ENCODE measurements at places on chromosomes 1 and 21. TPM values are rescaled to one million over a fixed set of nuclear protein-coding genes. Genes with fewer than 3 reads are reported as not detected.

DNA sequence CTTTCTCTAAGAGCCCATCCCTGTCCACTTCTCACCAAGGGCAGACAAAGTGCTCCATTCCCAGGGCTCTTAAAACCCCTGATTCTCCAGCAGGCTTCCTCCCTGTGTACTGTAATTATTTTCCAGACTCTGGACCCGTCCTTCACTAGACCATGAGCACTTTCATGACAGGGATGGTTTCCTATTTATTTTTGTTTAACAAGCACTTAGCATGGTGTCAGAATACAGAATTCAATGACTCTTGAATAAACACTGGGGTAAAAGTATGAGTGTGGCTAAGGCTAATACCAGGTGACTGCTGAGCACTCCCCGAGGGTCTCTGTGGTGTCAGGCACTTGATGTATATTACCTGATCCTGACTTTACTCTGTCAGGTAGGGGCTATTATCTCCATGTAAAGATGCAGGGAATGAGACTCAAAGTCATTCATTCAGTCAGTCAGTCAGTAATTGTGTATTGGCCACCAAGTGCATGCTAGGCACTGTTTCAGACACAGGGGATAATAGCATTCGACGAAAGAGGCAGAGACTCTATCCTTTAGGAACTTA lies 47.2 kb downstream of the C1orf21 start:
- DNase-seq = no peak

Gene SPATA6
- 15.8 TPM for total RNA-seq

- DNase-seq = no peak
Observed at GRCh38 chr1:193747579-193747978, 561.2 kb upstream of the B3GALT2 start.

Gene CDC42SE1
- 33.4 TPM for total RNA-seq

Gene PGLYRP3
- total RNA-seq = not detected

GRCh38 chr1:103108376-103109150 lies at the start of gene COL11A1:
Gene COL11A1, minus strand, starts transcription at chr1:103108522. Its CDS starts 344 bp downstream, at chr1:103108178.
- peak; percentile 38 for DNase-seq

DNA sequence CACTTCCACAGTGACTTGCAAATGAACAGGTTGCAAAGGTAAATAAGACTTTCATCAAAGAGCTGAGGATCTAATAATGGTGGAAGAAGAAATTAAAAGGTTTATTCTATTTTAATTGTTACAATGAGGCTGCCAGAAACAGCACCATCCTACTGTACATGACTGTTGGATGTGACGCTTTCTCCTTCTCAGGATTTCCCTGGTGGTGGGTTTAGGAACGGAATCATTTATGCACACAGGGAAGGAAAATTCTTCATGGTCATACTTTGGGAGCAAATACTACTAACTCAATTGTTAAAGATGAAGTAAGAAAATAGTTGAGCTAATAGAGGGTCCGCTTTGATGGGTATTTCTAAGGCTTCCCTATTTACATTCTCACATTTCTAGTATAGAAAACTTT lies 22.2 kb upstream of the LYPLAL1 start:
- DNase-seq = no peak

DNA sequence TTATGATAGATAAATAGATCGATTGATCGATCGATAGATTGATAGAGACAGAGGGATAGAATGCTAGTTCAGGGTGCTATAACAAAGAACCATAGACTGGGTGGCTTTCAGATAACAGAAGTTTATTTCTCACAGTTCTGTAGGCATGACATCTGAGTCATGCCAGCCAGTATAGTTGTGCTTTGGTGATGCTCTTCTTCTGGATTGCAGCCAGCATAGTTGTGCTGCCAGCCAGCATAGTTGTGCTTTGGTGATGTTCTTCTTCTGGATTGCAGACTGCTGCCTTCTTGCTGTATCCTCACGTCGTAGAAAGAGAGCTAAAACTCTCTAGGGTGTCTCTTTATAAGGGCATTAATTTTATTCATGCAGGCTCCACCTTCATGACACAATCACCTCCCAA lies 860.8 kb downstream of the BRINP3 start:
- DNase-seq = peak; percentile 4

Gene SGIP1
- total RNA-seq = 77.4 TPM

- DNase-seq = no peak
Observed at GRCh38 chr1:227942716-227943261, 4.9 kb downstream of the WNT9A start.

GRCh38 chr1:207868251-207868773 lies 42.6 kb downstream of the CD34 start:
- no peak for DNase-seq

Gene NOL9
- 34.0 TPM for total RNA-seq

- no peak for DNase-seq
Observed at GRCh38 chr1:53807916-53808315, 30.2 kb downstream of the NDC1 start.

Gene KIF21B
- total RNA-seq = 165 TPM

GRCh38 chr1:202343652-202344349 lies 2.1 kb upstream of the UBE2T start:
- DNase-seq = no peak

DNA sequence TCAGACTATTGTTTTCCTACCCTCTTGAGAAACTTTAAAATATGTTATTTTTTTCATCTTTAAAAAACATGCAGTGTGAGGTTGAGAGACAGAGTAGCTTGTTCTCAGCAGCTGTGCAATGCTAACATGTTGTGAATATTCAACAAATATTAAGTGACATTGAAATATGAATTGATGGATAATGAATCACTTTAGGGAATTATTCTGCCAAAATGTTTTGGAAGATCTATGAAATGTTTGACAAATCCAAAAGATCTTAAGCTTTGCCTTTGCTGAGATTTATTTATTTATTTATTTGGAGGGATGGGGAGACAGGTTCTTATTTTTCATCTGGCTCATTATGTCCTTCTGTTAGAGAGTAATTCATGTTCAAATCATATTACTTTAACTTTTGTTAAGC lies 680.1 kb upstream of the CXADR start:
- no peak for DNase-seq

- DNase-seq = no peak
Observed at GRCh38 chr21:45301521-45302081, 13.9 kb upstream of the POFUT2 start.

GRCh38 chr1:68448365-68448764 lies 1.4 kb downstream of the RPE65 start:
- DNase-seq = no peak

Gene RBM11
- 16.2 TPM for total RNA-seq

- no peak for DNase-seq
Observed at GRCh38 chr1:180270530-180271271, 40.6 kb downstream of the LHX4 start.

DNA sequence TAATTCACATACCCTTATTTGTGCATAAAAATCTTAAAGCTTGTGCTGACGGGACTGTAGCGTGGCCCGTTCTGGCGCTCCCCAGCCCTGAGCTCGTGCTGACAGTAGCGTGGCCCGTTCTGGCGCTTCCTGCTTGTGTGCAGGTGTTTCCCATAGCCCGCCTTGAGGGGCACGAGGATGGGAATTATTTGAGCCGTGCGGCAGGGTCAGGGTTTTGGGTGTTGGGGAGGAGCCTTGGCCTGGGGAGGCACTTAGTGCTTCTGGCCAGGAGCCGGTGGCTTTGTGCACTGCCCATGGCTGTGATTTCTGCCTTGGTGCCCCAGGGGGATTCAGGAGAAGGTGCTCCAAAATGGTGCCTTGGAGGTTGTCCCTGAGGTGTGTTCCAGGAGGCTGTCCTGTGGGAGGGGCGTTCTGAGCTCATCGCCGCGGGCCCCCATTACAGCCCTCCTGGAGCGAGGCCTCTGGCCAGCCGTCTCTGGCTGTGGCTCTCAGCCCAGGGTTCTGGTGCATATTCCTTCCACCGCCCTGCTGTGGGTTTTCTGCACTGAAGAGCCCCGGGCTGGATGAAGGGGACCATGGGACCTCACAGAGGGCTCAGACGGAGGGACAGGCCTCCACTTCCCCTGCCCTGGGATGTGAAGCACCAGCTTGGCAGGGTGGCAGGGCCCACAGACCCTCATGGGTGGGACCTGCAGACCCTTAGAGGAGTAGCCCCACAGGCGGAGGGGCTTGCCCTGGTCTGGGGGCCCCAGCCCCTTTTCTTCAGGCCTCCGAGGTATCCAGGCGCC lies 6.6 kb downstream of the SLX9 start:
- DNase-seq = no peak

GRCh38 chr1:171220081-171220420 lies 28.2 kb upstream of the FMO1 start:
- DNase-seq = no peak
